ENCODE measurements at places on chromosomes 7 and 10.

DNA sequence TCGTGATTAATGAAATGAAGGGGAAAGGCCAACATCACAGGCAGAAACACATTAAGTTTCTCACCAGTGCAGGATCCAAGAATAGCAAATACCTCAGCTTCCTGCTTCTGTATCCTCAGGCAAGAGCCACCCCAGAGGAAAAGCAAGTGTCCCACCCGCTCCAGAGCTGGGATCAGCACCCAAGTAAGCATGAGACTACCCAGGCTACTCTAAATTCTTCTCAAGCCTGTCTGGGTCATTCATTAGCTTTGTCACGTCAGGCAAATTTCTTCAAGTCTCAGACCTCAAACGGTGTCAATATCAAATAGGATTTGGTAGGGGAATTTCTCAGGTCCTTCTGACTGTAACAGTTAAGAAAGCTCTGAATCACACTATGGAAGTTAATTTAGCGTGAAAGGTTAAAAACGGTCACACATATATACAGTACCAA, 59.0 kb downstream of the GNA12 start:
- peak; percentile 93 for DNase-seq

DNA sequence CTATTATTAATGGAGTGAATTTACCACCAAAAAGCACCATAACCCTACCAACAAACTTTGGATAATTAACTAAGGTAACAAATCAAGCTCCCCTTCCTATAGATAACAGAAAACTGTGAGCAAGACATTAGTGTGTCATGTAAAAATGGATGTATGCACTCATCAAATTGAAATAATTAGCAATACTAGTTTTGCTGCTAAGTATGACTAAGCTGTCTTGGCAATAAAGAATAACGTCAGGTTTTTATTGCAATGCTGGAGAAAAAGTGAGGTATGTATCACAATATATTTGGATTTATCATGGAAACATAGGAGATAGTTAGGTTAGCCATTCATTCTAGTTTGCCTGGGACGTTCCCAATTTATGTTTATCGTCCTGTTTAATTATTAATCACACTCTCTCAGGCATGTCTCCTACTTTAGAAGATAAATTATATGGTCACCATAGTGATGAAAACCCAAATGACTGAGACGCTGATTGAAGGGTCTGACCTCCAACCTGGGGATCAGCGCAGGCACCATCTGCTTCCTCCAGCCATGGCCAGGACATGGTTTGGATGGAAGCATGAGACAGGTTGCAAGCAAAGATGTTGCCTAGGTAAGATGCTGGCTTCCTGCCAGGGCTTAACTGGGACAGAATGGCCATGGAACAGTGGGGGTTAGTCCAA, 125.6 kb downstream of the FANK1 start:
- DNase-seq = peak; percentile 70

- no peak for DNase-seq
Observed at GRCh38 chr7:155327590-155328320, 30.1 kb downstream of the INSIG1 start.

- DNase-seq = peak; percentile 30
Observed at GRCh38 chr10:105586451-105587098, 945.5 kb downstream of the SORCS3 start.

DNA sequence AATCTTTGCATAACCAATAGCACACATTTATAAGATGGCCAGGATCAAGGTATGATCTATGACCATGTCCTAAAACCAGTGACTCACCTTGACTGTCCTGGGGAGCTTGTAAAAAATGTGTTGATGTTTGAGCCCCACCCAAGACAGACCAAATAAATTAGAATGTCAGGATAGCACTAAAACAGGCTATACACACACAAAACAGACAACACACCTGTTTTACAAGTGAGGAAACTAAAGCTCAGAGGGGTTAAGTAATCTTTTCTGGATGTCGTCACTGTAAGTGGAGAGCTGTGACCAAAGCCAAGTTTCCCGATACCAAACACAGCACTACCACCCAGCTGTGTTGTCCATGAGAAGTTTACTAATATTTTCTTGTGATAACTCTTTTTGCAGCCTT, 84.5 kb downstream of the AVL9 start:
- DNase-seq = no peak

DNA sequence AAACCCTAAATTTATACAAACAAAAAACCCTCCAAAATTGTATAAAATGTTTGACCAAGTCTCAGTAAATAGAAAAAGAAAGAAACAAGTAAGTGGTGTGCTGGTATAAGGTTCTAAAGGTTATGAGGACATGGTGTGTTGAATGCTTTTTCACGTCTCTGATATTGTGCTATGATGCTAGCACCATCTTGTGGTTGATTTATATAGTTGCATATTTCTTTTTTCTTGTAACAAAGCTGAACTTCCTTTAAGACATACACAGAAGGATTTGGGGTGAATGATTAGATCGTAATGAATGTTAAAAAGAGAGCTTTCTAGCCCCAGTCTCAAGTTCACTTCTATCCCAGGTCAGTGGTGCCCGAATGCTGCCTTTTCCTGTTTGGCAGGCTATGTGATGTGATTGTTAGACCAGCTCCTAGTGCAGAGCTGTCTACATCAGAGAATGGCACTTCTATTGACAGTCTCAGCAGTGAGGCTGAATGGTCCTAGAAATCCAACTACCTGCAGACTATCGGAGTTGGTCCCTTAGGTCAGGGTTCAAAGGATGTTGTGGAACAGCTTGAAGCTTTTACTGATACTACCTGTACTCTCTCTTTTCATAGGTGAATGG, 25.0 kb downstream of the VTI1A start:
- peak; percentile 58 for DNase-seq

- DNase-seq = peak; percentile 70
Observed at GRCh38 chr10:89458291-89458690, 43.9 kb downstream of the IFIT5 start.

DNA sequence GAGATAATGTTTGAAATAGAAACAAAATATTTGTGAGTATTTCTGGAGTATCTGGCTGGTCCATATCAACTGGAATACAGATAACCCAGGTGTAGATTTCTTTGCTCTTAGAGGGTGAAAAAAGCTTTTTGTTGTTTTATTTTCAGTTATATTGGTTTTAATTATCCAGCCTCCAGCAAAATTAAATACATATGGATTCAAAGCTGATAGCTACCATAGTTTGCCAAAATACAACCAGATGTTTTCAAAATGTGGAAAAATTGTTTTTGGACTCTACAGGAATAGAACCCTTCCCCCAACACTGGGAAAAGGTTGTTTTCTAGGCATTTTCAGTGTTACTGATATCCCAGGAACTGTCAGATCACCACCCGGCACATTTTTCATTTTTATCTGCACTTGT, 30.1 kb downstream of the LRRC17 start:
- DNase-seq = no peak

- DNase-seq = peak; percentile 29
Observed at GRCh38 chr10:93495654-93496321, 624 bp upstream of the CEP55 start.

- DNase-seq = no peak
Observed at GRCh38 chr7:5448378-5449037, 24.9 kb upstream of the TNRC18 start.

All from kidney tubule cell (primary cell).